Type B pancreatic cell (in vitro differentiated cells): ENCODE measurements at places on chromosomes 3 and 15.
A peak's percentile ranks its signal among the peaks of the same experiment; 100 is the strongest.

DNA sequence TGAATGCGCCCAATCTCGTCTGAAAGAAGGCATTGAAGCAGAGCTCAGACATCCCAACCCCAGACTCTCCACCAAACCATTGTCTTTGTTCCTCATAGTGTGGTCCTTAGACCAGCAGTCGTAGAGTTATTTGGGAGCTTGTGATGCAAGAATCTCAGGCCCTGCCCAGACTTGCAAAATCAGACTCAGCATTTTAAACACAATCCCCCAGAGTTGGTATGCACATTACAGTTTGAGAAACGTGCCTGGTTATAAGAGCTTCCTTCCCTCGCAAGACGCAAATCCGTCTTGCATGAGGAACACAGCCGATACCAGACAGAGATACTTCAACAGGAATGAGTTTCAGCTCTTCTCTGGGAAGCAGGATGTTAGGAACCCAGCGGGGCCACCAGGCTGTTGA lies 38.9 kb upstream of the IREB2 start:
- DNase-seq = no peak

DNA sequence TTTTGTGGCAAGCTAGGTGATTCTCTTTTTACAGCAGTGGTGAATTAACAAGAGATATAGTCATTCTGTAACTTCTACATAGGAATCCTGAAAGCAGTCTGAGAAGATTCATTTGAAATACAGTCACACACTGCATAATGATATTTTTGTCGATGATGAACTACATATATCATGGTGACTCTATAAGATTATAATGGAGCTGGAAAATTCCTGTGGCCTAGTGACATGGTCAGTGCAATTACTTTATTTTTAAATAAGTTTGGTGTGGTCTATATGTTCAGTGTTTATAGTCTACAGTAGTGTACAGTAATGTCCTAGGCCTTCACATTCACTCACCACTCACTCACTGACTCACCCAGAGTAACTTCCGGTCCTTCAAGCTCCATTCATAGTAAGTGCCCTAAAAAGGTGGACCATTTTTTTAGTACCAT lies 511.4 kb upstream of the MCTP2 start:
- DNase-seq = no peak

DNA sequence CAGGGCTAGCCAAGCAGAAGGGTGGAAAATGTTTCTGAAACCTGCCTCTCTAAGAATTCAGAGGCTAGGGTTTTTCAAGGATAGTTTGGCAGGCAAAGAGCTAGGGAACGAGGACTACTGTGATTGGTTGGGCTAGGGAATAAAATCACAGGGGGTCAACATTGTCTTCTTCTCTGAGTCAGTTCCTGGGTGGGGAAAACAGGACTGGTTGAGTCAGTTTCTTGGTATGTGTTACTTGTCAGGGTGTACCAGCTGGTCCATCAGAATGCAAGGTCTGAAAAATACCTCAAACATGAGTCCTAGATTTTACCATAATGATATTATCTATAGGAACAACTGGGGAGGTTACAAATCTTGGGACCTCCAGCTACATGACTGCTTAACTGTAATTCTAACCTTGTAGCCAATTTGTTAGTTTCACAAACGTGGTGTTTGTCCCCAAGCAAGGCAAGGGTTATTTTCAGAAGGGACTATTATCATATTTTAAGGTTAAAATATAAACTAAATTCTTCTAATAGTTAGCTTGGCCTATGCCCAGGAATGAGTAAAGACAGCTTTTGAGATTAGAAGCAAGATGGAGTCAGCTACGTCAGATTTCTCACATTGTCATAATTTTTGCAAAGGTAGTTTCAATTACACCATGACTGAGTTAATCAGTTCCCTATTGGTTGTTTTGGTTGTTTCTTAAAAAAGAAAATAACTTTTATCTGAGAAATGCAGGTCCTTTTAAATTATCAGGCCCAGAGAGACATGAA lies 231.5 kb downstream of the ALCAM start:
- DNase-seq = no peak

DNA sequence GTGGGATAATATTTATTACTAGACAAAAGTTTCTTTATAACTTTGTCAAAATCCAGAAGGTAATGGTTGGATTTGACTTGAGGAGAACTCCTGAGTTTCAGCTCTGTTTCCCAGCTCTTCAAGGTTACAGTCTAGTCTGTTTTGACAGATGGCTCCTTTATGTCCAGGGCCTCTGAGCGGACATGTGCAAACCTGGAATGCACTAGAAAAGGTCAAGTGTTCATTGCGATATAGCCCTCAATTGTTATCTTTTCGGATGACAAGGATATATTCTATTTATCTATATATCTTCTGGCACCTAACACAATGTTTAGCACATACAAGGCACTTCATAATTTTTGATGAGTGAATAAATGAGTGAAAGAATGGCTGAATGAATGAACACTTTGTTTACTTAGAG lies 513.2 kb upstream of the GOLIM4 start:
- no peak for DNase-seq

DNA sequence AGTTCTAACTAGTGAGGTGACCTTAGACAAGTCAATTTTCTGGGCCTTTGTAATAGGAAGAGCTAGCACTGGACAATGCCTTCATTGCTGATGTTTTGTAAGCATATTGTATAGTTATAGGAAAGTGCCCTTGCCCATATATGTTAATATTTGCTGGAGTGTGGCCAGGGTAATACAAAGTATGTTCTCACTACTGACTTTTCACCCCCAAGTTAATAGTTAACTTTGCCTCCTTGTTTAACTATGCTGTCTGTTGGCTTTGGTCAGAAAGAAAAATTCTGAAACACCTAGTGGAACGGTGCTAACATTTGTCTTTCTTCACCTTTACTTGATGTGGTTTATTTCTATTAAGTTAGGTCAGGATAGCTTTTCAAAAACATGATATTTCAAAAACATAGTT lies 287.4 kb upstream of the CTNNB1 start:
- DNase-seq = no peak

- DNase-seq = peak; percentile 96
Measured at GRCh38 chr3:50227390-50228183, 8.4 kb upstream of the GNAI2 start.

- DNase-seq = no peak
Measured at GRCh38 chr15:80526556-80527340, 122.6 kb downstream of the ARNT2 start.

- no peak for DNase-seq
Measured at GRCh38 chr15:53837263-53837662, 77.8 kb upstream of the WDR72 start.

- DNase-seq = no peak
Measured at GRCh38 chr15:33154351-33155166, 40.0 kb downstream of the FMN1 start.
